ENCODE measurements at places on chromosomes 7 and 10.

GRCh38 chr7:46791188-46791587 lies 790.7 kb downstream of the TNS3 start:
- no peak for DNase-seq

- peak; percentile 28 for DNase-seq
Measured at GRCh38 chr7:157397731-157398691, 61.2 kb downstream of the DNAJB6 start.

DNA sequence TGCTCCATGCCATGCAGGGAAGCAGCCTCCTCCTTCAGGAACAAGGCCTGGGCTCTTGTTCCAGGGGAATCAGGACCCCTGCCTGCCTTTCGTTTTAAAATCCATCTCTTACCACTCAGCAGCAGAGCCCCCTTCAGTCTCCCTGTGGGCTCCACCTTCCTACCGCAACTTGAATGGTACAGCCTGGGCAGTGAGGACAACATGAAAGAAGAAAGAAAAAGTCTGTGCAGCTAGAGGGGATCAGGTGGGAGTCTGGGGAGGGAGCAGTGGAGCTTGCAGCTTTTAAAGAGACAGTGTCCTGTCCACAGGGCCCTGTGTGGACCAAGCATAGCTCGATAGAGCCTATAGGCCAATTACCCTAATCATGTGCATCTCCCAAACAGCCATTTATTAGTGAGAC lies 3.7 kb downstream of the PLXNA4 start:
- no peak for DNase-seq

- DNase-seq = peak; percentile 50
Measured at GRCh38 chr7:2939193-2939885, 95.2 kb upstream of the GNA12 start.

GRCh38 chr7:123821320-123821719 lies 23.6 kb upstream of the HYAL4 start:
- DNase-seq = no peak

- DNase-seq = no peak
Measured at GRCh38 chr10:62131724-62132123, 136.9 kb downstream of the RTKN2 start.

DNA sequence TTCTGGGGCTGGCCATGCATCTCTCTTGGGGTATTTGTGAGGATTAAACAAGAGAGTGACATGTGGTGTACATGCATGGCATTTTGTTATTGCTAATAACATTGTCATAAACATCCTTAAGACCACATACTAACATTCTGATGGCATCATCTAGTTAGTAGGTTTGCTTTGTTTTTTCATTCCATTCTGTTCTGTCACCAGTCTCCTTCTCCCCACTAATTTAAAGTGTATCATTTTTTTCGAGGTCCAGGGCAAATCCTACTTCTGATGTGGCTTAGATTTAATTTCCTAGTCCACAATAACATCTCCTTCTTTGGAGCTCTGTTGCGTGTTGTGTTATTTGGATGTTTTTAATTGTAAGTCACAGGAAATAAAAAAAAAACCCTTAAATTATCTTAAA lies 248.1 kb downstream of the LRMDA start:
- DNase-seq = no peak

DNA sequence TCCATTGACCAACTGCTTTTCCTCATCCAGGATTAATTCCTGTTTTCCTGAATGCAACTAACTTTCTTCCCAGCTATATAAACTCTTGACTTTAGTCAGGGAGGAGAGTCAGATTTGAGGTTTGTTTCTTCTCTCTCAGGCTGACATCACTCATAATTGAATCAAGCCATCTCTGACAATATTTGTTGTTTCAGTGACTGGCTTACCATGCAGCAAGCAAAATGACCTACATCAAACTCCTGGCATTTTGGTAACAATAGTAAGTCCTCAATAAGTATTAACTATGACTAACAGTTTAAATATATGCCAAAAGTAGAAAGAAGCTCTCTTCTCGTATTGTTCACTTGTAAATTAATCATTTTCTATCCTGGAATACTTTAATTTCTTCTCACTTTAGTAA lies 625.7 kb upstream of the KCND2 start:
- no peak for DNase-seq

DNA sequence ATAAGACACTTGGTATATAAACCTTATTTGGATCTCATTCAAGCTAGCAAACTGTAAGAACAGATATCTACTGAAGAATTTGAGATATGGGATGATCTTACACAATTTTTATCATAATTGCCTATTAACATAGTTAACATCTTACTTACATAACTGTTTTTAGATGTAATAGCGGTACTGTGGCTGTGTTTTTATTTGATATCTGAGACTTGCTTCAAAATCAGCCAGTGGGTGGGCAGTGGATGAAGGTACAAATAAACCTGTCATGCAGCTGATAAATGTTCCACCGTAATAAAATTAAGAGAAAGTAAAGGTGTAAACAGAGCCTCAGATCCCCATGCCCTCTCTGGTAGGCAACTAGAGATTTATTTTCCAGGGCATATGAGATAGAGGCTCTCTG lies 28.4 kb upstream of the PTPRN2 start:
- no peak for DNase-seq

- no peak for DNase-seq
Measured at GRCh38 chr7:141838581-141838980, 2.7 kb downstream of the PRSS37 start.

DNA sequence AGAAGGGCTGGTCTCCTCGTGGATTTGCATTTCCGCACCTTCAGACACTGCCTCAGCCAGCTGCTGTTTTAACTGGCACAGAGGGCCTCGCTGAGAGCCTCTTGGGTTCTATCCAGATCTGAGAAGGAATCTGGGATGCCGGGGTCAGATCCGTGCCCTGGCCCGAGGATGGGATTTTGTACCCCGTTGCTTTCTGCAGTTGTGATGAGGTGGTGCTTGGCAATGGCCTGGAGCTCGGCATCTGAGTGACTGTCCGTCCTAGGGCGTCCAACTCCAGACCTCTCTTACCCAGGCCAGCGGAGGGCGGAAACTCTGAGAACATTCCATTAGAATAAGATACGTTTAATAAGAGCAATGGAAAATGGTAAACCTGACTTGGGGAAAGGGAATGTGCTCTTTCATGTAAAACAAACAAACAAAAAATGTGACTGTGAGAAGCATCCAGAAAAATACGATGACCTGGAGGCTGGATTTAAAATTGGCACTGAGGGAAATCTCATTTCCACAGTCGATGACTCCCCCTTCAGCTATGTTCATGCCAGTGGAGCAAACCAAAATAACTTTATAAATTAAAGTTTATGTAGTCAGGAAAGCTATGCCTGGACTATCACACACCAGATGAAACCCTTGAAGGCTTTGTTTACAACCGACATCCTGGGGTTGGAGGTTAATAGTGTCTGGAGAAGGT lies 39.6 kb downstream of the GRK5 start:
- DNase-seq = no peak

All from CD14-positive monocyte (primary cell).